ENCODE measurements at places on chromosomes 2 and 18. TPM values are rescaled to one million over a fixed set of nuclear protein-coding genes. Genes with fewer than 3 reads are reported as not detected.

The DSG1 gene
- 2.5 TPM for total RNA-seq

The FIGN gene
- total RNA-seq, result 6.0 TPM

The DNAJC5G gene
- not detected for total RNA-seq

The SLC25A12 gene
- total RNA-seq, result 0.98 TPM

- no peak for DNase-seq
Observed at GRCh38 chr2:40723194-40723593, 271.3 kb upstream of the SLC8A1 start.

GRCh38 chr18:50870138-50870845 lies 8.6 kb upstream of the ME2 start:
- no peak for DNase-seq

DNA sequence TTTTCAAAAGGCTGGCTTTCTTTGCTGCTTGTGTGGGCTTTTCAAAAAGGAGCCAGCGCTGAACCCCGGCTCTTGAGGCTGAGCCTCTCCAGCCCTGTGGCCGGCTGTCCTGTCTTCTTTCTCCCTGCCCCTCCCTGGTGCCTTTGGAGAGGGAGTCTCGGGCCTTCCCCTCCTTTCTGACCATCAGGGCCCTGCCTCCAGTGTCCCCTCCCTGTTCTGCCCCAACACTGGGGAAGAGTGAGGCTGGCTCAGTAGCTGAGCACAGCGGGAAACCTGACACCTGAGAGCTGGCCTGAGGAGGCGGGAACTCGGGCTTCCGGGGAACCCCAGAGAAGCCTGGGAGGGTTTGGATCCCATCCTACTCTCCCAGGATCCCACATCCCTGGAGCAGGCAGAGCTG lies 232.1 kb downstream of the LOXHD1 start:
- peak; percentile 33 for DNase-seq

DNA sequence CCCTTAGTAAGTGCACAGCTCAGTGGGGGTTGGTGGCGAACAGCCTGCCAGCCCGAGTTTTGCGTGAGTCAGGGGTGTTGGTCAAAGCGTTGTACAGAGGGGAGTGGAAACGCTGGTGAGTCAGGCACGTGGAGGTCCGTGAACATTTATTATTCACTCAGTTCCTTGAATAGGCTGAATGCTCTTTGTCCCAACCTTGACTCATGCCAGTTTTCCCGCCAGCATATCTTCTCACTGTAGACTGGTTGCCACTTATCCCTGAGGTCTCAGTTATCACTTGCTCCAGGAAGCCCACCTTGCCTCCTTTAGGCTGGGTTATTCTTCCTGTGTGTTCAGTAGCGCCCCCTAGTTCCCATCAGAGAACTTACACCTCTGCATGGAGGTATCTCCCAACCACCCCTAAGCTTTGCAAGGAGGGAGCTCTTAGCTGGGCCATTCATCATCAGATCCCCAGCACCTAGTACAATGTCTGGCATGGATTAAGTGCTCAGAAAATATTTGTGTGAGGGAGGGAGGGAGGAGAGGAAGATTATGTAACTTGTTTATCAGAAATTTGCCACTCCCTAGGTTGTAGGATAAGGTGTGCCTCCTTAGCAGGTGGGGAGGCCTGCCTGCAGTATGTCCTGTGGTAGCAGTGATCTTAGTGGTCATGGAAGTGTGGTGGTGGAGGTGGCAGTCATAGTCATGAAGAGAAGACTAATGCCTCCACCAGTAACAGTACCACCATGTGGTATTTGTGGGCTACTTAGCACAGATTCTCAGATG lies 72.1 kb downstream of the CABLES1 start:
- no peak for DNase-seq

DNA sequence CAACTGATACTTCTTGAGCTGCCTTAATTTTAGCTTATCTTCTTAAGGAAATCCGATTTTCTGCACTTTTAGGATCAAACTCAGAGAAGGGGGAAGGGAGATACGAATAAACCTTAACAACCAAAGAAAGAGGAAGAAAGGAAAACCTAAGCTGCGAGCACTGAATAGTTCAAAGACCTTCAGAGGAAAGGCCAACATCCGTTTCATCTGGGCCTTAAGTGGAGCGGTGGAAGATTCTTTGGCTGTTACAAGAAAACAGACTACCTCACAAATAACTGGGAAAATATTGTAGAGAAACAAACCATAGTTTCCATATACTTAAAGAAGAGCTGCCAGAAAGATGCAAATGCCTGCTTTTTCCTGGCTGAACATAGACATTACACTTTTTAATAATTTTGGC lies 43.6 kb downstream of the VIT start:
- DNase-seq, result no peak

DNA sequence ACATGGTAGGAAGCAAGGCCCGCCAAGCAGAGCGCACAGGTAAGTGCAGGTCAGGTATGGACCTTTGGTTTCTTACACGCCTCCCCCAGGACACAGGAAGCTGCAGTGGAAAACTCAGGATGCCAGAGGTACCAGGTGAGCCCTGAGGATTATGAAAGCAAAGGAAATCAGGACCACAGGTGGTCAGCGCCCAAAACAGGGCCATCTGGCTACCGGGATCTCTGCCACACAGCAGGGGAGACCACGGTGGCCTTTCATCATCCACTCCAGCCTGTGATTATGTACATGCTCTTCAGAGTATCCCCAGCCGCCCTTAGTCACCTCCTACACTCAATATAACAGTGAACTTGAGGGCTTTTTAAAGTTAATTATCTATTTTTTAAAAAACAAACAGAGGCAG lies 125.5 kb upstream of the EPC2 start:
- DNase-seq, result no peak

GRCh38 chr2:128276878-128277675 lies 41.6 kb downstream of the HS6ST1 start:
- DNase-seq, result peak; percentile 33

GRCh38 chr2:231683292-231684235 lies 24.8 kb upstream of the PTMA start:
- DNase-seq, result no peak

DNA sequence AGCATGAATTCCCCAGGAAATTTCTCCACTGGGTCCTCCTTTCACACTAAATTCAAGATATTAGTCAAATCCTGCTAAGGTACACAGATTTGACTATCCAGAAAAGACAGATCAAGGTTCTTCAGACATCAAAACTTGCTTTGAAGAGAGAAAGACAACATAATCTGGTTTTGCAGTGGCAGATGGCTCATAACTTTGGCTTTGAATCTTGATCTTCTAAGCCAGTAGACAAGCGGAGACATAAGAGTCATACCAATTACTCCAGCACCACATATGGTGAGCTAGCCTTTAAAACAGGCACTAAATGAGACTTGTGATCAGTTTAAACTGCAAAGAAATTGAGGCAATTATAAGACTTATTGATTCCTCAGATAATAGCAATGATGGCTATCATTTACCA lies 29.3 kb downstream of the PDE11A start:
- DNase-seq, result no peak

DNA sequence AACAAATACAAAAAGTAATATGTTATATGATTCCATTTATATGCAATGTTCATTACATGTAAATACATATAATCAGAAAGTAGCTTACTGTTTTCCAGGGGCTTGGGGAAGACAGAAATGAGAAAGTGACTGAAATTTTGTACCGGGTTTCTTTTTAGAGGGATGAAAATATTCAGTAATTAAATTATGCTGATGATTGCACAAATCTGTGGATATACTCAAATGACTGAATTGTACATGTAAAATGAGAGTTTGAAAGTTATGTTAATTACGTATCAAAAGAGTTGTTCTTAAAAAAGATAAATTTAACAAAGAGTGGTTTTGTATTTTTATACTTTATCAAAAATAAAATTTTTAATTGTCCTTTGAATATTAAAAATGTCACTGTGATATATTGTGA lies 856.3 kb downstream of the DSC3 start:
- no peak for DNase-seq

- DNase-seq, result no peak
Observed at GRCh38 chr2:11781602-11782001, 35.2 kb downstream of the LPIN1 start.
